Colonic mucosa (tissue), 4 donors: ENCODE measurements at places on chromosomes 5 and 9.

DNA sequence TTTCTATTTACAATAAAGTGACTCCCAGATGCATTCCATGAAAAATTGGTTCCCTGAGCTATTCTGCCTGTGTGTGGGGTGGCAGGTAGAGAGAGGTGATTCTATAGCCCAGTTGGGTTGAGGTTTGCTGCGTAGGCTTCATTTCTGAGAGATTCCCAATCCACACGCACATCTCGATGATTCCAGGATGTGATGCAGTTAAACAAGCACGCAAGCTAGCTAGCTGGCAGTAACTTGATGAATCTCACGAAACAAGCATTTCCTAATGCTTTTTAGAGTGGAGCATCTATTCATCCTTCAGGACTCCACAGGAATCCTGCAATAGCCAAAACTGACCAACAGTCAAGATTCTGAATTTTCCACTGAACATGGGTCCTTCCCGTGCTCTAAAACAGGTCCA is 43.8 kb upstream of the CER1 start:
- DNase-seq, result no peak

GRCh38 chr5:108216890-108217289 is 165.0 kb downstream of the FBXL17 start:
- DNase-seq, result no peak

- peak; percentile 30 for DNase-seq
Observed at GRCh38 chr9:108412755-108413154, 443.0 kb downstream of the ACTL7B start.

DNA sequence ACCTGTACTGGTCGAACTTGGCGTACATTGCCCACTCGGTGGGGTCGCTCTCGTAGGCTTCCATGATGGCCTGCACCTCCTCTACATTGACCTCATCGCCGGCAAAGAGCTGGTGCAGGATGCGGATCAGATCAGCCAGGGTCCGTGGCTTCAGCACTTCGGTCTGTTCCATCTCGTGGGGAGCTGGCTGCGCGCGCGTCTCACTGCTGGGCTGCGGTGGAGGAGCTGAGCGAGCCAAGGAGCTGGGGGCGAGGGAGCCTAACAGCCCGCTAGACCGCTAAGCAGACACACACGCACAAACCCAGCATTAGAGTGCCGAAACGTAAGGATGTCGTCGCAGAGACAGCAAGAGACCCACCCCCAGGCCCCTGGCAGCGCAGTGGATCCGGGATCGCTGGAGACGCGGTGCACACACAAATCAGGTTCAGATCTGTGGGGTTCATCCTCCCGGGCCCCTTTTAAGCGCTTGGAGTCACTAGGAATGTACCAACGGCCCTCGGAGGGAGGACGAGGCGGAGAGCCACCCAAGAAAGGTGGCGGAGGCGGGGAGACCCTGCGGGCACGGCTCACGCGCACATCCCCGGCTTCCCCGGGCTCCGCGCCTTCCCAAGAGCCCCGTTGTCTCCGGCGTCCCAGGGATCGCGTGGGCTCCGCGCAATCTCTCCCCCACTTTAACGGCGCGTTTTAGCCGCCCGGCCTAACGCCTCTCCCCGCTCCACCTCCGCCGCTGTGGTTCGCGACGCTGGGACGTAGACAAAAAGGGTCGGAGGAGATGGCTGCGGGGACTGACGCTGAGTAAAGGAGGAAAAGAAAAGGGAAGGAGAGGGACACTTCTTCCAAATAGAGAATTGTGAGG is at the start of gene CDO1:
TSS of gene CDO1 (minus strand) at position 434 of the 856 bp plus-strand sequence. CDS start at position 172, 262 bp downstream.
- DNase-seq, result no peak

- DNase-seq, result no peak
Observed at GRCh38 chr9:126635661-126636439, 22.1 kb downstream of the LMX1B start.

GRCh38 chr5:103598997-103599566 is 36.5 kb upstream of the NUDT12 start:
- DNase-seq, result no peak
